ENCODE measurements at places on chromosomes 12 and 14.

GRCh38 chr14:22847661-22848341 is 11.4 kb downstream of the MMP14 start:
- DNase-seq, result no peak

DNA sequence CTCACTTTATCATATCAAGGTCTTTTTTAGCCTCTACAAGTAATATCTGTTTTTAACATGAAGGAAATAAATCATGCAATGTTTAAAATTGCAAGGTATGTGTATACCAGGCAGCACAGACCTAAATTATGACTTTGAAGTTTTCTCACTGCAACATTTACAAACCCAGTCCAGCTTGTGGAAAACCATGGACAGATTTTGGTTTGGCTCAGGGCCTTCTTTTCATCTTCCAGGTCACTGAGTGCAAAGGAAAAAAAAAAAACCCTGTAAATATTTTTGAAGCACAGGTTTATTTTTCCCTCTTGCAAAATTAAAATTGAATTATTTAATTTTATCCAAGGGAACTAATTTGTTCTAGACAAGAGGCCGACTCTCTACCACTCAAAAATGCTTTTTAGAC is 13.8 kb downstream of the MGP start:
- no peak for DNase-seq

- no peak for DNase-seq
Measured at GRCh38 chr12:122202017-122202416, 1.5 kb upstream of the B3GNT4 start.

GRCh38 chr12:112347581-112347982 is 34.6 kb downstream of the HECTD4 start:
- no peak for DNase-seq

- no peak for DNase-seq
Measured at GRCh38 chr12:31558521-31558920, 32.4 kb downstream of the DENND5B start.

DNA sequence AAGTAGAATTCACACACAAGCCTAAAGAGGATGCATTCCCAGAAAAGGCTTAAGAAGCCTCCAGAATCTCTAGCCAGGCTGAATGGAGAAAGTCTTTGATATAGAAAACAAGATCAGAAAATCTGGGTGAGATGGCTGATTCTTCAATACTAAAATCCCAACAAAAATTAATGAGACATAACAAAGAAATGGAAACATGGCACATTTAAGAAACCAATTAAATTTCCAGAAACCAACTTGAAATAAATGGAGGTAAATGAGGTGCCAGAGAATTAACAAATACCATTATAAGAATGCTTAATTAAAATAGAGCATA is 51.9 kb downstream of the CPSF6 start:
- DNase-seq, result no peak

Data from activated CD4-positive, alpha-beta T cell treated with anti-CD3 and anti-CD28 coated beads, Interleukin-2, amount 50 U/mL, for 4 hours (primary cell).